Ovary (tissue), 10 donors: ENCODE measurements at places on chromosomes 2 and 18. TPM values are rescaled to one million over a fixed set of nuclear protein-coding genes. Genes with fewer than 3 reads are reported as not detected.

UGT1A4 gene
- not detected for total RNA-seq

OSBPL1A gene
- 35.0 TPM for total RNA-seq

AKAIN1 gene
- total RNA-seq = not detected

C2orf66 gene
- not detected for total RNA-seq

DSC1 gene
- not detected for total RNA-seq

MRO gene
- 2.7 TPM for total RNA-seq

NMUR1 gene
- total RNA-seq = 0.56 TPM

CERS6 gene
- 29.9 TPM for total RNA-seq

SCG2 gene
- total RNA-seq = 0.48 TPM

DDX1 gene
- total RNA-seq = 36.5 TPM

CAPN13 gene
- 0.30 TPM for total RNA-seq

SIX2 gene
- 0.46 TPM for total RNA-seq

OTX1 gene
- 0.92 TPM for total RNA-seq

ANKRD62 gene
- not detected for total RNA-seq

REG3G gene
- not detected for total RNA-seq

REG1B gene
- total RNA-seq = not detected

CPS1 gene
- 7.0 TPM for total RNA-seq

ST6GAL2 gene
- not detected for total RNA-seq

TDRD15 gene
- total RNA-seq = not detected

SLC5A7 gene
- total RNA-seq = 0.54 TPM

ZAP70 gene
- total RNA-seq = 0.66 TPM

MSH6 gene
- total RNA-seq = 105 TPM

STAMBP gene
- 33.4 TPM for total RNA-seq

NAT8 gene
- not detected for total RNA-seq

DAPL1 gene
- not detected for total RNA-seq

FEV gene
- total RNA-seq = 0.13 TPM

TSPYL6 gene
- not detected for total RNA-seq

PCARE gene
- 0.23 TPM for total RNA-seq

CSRNP3 gene
- total RNA-seq = 6.3 TPM

IL36A gene
- not detected for total RNA-seq

CRYGB gene
- not detected for total RNA-seq

NR4A2 gene
- 111 TPM for total RNA-seq

SLC25A12 gene
- total RNA-seq = 15.6 TPM

ABCG5 gene
- 0.10 TPM for total RNA-seq

TXNL4A gene
- 43.9 TPM for total RNA-seq

RGPD3 gene
- total RNA-seq = 0.08 TPM

UGT1A10 gene
- not detected for total RNA-seq

FZD7 gene
- total RNA-seq = 30.5 TPM

DNAH7 gene
- 3.8 TPM for total RNA-seq

DHRS9 gene
- not detected for total RNA-seq

TNFRSF11A gene
- total RNA-seq = 9.2 TPM

MTCL1 gene
- total RNA-seq = 7.3 TPM

TMEM247 gene
- not detected for total RNA-seq

SP9 gene
- total RNA-seq = not detected

BCL11A gene
- total RNA-seq = 2.1 TPM

TIGD1 gene
- 9.1 TPM for total RNA-seq

HSBP1L1 gene
- total RNA-seq = 12.3 TPM

LONRF2 gene
- total RNA-seq = 133 TPM

SLC19A3 gene
- total RNA-seq = 4.0 TPM

CHRND gene
- not detected for total RNA-seq

STK17B gene
- 3.4 TPM for total RNA-seq

SERPINB4 gene
- not detected for total RNA-seq
